ENCODE measurements at places on chromosomes 7 and 10.

DNA sequence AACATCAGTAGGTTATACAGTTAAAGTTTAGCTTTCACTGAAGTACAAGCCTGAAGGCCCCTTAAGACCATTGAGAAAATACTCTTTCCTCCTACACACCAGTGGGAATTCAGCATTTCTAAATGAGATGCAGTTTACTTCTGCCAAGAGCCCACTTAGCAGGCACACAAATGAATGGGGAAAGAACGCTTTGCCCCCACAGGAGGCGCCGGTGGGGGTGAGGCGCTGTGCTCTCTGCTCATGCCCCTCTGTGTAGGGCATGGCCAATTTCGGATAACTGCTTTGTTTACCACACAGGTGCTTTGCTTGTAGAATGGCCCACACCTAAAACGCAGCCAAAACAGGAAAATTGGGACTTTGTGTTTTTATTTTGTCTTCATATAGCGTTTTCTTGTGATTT, 15.9 kb upstream of the LAT2 start:
- DNase-seq, result no peak

- no peak for DNase-seq
Measured at GRCh38 chr10:87706731-87707130, 47.1 kb downstream of the PAPSS2 start.

GRCh38 chr7:54833001-54833467, 74.0 kb upstream of the SEC61G start:
- no peak for DNase-seq

- no peak for DNase-seq
Measured at GRCh38 chr10:79385392-79385795, 38.1 kb downstream of the PPIF start.

- DNase-seq, result no peak
Measured at GRCh38 chr10:131311661-131312477, at the start of gene TCERG1L. TCERG1L (minus strand) TSS chr10:131311721; CDS start chr10:131311635, 86 bp downstream.

GRCh38 chr7:143008007-143008901, 18.7 kb downstream of the OR9A2 start:
- peak; percentile 30 for DNase-seq

DNA sequence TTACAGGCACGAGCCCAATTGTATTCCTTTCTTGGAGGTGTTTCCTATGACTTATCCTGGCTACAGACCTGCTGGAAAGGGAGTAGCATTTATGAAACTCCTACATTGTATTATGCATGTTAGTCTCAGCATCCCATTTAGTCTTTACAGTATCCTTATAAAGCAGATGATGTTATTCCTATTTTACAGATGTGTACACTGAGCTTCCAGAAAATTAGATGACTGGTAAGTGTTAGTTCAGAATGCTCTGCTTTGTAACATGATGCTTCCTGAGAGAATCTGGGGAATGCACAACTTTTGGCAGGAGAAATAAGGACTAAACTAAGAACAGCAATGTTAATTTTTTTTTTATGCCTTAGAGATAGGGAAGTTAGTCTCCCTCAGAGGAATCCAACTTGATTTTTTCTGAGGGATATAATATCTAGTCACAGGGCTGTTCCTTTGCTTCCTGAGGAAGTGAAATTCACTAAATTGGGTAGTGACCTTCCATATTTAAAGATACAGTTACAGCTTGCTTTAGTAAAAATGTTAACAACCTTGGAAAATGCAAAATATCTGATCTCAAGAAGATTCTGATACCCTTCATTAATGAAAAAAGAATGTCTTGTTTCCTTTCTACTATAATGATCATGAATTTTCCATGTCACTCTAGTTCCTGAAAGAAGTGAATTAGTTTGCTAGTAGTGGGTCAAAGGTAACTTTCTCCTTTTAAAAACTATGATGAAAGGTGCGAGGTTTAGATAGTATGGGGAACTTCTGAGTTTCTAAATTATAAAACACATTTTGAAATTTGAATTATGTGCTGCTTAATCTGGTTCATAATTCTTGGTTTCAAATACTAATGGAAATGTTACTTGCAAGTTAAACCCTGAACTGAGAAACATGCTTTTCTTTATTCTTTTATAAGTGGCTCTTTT, 194.0 kb upstream of the PRPS1L1 start:
- no peak for DNase-seq

GRCh38 chr7:34158368-34159153, 253.2 kb downstream of the BMPER start:
- DNase-seq, result no peak

- DNase-seq, result no peak
Measured at GRCh38 chr7:37957221-37957970, 37.0 kb downstream of the EPDR1 start.

DNA sequence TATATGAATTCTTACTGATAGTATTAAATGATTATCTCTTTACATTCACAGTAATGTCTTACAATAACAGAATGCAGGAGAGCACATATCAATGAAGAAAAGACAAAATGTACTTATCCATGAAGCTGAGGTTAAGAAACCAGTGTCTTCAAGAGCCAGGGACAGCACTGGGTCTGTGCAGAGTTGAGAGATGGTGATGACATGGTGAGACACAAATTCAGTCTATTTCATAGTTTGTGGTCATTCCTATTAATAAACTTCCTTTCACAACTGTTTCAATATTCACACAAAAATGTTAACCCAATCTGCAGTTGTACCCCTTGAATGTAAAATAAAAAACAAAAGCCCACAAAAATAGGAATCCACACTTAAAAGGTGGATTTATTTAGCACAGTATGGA, 5.3 kb upstream of the MAGI2 start:
- DNase-seq, result no peak

DNA sequence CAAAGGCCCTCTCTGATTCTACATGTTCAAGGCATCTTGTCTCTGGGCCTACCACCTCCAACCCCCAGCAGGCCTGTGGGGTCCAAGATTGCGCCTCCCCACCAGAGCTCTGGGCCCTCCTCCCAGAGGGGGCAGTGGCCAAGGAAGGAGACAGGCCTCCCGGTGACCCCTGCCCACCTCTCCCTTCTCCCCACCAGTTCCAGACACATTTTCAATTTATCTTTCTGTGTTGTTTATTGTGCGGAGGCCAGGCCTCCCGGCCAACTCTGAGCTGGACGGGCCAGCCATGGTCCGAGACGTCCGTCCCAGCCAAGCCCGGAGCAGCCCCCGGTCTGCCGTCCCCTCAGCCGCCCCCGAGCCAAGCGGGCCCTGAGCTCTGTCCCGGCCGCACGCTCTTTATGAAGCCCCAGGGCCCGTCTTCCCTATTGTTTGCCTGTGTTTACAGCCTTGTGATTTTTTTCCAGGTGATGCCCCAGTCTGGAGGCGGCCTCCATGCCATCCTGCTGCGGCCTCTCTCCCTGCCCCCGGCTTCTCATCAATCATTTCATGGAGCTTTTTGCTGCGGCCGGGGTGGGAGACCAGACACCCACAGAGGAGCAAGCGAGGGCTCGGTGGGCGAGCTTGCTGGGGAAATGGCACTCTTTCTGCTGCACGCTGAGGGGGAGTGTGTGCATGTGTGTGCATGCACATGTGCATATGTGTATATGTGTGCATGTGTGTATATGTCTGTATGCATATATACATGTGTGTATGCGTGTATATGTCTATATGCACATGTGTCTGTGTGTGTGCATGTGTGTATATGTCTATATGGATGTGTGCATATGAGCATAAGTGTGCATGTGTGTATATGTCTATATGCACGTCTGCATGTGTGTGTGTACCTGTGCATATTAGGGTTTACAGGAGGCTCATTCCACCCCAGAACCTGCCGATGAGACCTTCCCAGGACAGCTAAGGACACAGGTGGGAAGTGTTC, 52.7 kb upstream of the ELN start:
- DNase-seq, result no peak

DNA sequence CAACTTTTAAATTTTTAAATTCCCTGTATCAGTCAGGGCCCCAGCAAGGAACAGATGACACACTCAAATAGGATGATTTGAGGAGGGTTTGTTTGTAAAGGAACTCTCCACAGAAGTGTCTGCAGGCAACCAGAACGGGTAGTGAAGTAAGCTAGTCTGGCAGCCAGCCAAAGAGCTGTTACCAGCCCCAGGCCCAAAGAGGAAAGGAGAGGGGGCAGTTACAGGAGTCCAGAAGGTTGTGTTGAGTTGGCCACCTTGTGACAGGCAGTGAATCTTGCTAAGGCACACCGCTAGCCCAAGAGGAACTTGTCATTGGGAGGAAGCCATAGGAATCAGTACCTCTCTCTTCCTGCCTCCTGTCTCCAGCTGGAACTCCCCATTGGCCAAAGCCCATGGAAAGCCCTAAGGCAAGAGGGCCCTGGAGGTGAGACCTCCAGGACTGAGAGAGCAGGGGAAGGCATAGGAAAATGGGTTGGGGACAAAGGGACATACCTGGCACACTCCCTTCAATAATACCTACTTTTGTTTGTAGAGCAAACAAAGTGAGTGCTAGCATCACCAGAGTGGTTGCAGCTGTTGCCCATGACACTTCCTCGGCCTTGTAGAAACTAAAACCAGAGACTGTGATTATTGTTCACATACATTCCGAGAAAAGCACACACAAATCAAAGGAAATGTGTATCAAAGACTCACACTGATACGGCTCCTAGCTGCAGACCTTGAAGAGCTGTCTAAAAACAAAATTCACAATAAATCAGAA, 25.4 kb upstream of the GATAD1 start:
- DNase-seq, result no peak

GRCh38 chr7:142587578-142588191, 161.6 kb upstream of the PRSS1 start:
- peak; percentile 23 for DNase-seq

DNA sequence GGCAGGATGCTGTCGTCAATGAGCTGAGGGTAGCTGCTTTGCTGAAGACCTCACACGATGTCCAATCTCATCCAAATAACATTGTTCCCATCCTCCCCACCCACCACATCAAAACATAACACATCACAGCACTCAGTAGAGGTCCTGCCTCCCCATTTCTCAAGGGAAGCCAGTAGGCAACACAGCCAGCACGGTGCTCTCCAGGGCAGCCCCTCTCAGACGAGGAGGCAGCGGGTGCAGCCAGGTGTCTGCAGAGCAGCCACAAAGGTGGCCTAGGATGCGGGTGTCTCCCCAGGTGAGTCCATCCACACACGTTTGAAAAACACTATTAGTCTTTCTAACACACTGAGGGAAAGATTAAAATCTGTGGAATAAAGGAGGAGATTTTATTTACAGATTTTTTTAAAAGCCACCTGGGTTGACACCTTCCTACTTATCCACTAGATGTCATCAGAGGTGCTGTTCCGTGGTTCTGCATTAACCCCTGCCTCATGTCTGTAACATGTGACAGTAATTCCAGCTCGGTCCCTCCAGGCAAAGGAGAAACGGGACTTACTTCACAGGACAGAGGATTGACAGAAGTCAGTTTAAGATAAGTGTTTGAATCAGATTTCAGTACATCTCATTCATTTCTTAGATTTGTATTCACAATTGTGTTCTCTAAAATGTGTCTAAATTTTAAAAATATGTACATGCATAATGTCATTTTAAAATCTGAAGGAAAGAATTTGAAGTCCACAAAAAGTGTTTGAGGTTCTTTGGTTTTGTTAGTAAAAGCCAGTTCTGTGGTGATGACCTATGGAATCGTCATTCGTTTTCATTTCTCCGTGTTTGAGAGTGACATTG, 68.0 kb downstream of the LANCL2 start:
- peak; percentile 38 for DNase-seq

DNA sequence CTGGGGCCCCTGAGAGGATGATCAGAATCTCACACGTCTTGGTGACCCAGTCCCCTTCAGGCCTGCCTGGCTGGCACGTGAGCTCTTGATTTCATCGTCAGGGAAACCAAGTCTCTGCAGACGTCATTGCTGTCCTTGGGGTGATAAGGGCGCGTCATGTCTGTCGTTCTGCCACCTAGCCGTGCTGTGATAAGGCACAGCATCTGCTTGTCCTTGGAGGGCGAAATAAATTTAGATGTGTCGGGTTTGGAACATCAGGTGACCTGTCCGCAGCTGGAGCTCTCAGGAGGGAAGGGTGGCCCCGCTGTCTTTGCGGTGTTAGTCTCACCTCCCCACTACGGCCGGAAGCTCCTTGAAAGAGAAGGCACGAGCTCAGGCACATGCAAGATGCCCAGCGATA, 129.2 kb downstream of the GRK5 start:
- DNase-seq, result no peak

- DNase-seq, result no peak
Measured at GRCh38 chr7:66281678-66282590, 76.8 kb downstream of the TPST1 start.

DNA sequence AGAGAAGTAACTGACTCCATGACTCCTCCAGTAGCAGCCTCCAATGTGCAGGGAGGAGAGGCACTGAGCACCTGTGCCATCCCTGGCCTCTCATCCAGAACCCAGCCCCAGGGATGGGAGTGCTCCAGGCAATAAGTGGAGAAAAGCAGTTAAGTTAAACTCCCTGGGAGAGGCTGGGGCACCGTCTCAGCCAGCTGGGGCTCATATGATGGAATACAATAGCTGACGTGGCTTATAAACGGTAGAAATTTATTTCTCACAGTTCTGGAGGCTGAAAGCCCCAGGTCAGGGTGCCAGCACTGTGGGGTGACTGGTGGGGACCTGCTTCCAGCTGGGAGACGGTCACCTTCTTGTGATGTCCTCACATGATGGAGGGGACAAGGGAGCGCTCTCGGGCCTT, 94.7 kb downstream of the RAMP3 start:
- no peak for DNase-seq

- DNase-seq, result no peak
Measured at GRCh38 chr10:32943854-32944661, 14.0 kb downstream of the ITGB1 start.

- no peak for DNase-seq
Measured at GRCh38 chr10:47058032-47058702, 146.9 kb downstream of the PTPN20 start.

DNA sequence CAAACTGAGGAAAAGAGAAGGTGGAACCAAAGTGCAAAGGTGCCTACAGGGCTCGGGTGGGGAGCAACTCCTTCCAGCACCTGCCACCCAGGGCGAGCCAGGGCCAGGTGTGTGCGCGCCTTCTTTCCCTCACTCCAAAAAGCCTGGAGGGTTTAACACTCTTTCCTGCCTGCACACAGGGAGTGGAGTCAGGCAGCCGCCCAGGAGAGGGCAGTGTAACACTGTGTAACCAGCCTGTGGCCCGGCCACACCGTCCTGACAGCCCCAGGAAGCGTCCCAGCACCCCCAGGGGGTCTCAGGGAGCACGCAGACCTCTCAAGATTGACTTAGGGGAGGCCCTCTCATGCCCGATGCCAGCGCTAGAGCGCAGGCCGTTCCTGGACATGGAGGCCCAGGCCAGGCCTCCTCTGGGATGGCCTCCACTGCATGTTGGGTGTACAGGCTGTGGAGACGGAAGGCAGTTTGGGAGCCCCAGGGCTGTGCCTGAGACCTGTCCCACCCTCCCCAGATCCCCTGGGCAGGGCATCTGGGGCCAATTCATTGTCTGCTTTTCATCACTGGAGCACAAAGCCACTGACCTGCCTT, 13.4 kb downstream of the BRI3 start:
- DNase-seq, result peak; percentile 54

GRCh38 chr7:100122568-100122967, 3.1 kb downstream of the CNPY4 start:
- DNase-seq, result no peak

Data from iPS DF 19.7 (cell line).